ENCODE measurements at places on chromosomes 4 and X.

GRCh38 chr4:80101792-80102116, 28.7 kb upstream of the ANTXR2 start:
- DNase-seq, result no peak

DNA sequence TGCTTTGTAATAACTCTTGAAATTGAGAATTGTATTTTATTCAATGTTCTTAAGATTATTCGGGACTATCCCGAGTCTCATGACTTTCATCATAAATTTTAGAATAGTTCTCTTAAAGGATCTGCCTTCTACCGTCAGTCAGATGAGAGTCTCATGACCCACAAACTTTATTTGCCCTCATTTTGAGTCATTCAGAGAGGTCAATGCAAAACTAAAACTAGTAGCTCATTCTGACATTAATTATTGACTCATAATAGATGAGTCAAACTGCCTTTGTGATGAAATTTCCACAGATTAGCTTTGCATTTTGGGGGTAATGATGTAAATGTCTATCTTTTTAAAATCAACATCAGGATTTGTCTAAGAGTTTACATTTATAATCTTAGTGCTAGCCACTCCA, 1527.3 kb downstream of the TECRL start:
- no peak for DNase-seq

DNA sequence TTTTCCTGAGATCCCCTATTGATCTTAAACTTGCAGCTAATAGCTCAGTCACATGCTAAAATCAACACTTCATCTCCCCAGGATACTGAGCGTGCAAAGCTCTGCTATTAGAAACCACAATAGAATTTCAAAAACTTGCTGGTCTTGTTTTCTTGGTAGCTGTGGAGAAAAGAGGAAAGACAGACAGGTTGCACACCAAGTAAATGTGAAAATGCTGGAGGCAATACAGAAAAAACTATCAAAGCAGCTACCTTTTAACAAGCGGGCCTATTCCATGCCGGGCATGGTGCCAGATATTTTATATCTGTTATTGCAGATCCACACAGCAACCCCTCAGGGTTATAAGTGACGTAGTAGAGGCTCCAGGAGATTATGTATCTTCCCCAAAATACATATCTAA, 171.9 kb downstream of the DCTD start:
- DNase-seq, result no peak

DNA sequence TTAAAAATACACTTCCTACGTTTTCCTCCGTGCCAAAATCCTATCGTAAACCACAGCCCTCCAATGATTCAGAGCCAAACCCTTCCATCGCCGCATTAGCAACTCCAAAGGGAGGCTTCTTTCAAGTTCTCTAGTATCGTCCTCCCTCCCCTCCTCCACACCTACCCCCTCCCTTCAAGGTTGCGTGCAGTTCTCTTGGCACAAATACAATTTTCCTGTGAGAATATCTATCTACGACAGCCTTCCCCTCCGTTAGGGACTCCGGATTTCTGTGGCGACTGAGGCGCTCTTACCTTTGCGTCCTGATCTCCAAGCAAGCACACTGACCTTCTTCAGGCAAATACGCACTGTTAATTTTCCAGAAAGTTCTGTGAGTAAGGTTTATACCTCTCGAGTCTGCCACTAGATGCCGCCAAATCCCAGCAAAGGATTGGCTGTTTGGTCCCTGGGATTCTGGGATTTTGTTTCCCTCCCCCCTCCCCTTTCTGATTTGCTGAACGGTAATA, 1.2 kb upstream of the MORF4L2 start:
- peak; percentile 94 for DNase-seq

DNA sequence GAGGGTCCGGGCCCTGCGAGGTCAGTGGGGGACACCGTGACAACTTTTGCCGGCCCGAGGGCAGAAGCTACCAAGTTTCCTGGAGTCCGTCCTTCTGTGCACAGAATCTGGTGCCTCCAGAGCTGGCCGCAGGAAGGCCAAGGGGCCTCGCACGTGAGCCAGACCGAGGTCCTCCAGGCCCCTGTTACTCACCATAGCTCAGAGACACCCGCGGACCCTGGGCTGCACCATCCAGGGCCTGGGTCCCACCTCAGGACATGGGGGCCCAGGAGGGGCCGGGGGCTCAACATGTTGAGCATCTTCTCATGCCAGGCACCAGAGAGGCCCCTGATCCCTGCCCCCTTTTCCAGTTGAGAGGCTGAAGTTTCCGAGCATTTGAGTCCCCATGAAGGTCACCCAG, 87.9 kb downstream of the HMX1 start:
- DNase-seq, result no peak

DNA sequence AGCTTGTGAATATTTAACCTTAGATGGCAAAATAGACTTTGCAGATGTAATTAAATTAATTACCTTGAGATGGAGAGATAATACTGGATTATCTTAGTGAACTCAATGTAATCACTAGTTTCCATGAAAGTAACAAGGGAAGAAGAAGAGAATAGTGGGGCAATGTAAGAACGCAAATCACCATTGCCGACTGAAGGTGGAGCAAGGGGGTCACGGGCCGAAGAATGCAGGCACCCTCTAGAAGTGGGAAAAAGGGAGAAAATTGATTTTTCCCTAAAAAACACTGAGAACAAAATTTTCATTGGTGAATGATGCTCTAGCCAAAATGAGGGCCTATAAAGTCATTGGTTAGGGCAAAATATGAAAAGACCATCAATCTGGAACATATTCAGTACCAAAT, 375.6 kb upstream of the EPHA5 start:
- no peak for DNase-seq

DNA sequence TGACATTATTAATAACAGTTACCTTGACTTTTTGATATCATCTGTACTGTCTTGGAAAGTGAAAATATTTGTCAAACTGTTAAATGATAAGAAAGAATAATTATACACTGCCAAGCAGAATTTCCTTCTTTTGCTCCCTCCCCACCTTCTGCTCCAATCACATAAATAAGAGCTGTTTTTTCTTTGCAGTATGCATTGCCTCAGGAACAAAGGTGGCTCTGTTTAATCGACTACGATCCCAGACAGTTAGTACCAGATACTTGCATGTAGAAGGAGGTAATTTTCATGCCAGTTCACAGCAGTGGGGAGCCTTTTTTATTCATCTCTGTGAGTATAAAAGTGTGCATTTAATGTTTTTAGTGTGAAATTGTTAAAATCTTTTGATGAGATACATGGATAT, 66.1 kb downstream of the CCKAR start:
- DNase-seq, result no peak

DNA sequence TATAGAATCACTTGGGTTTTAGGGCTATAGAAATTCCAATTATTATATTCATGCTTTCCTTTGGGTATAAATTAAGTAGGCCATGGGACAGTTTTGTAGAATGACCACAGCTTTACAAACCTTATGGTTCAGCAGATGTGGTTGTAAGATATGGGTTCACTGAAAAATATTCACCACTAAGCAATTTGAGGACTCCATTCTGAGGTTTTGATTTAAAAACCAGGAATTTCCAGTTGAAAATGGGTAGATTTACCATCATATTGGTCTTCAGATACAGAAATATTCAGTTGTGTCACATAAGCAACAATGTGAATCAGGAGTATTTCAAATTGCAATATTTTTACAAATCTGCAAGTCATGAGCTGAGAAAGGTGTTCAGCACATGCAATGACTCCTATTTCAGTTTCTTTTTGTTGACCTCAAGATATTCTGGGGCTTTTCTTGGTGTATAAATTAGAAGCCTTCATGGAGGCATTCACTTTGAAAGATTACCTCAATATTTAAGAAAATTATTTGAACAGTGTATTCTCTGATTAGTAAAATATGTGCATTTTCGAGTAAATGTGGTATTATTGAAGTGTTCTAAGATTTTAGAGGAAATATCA, 218.4 kb upstream of the HCCS start:
- DNase-seq, result no peak

DNA sequence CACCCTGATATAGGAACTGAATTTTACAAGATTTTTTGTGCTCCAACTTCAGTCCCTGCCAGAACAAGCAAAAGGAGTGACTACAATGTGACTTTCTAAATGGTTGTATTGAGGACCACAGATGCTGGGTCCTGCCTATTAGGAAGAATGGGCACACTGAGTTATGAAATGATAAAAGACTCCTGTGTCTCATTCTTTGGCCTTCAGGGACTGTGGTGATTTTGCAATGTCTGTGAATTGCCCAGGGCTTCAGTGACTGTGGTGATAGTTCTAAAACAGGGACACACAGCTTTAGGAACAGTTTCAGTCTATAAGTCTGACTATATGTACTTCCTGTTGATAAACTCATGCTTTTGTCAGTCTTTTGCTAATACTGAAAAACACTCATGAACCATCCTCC, 210.2 kb downstream of the DMD start:
- DNase-seq, result no peak

DNA sequence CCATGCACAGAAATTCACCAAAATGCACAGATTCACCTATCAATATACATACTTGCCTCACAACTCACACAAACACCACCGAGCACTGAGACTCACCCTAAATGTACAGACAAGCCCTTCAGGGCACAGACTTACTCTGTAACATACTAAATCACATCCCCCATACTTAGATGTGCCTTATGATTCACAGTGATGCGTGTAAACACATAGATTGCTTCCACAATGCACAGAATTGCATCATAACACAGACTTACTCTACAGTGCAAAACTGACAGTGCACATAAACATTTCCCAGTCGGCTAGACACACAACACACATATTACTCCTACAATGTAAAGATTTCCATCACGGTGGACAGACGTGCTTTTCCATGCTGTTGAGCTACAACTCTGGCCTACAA, 6.2 kb downstream of the LINC00632 start:
- no peak for DNase-seq

DNA sequence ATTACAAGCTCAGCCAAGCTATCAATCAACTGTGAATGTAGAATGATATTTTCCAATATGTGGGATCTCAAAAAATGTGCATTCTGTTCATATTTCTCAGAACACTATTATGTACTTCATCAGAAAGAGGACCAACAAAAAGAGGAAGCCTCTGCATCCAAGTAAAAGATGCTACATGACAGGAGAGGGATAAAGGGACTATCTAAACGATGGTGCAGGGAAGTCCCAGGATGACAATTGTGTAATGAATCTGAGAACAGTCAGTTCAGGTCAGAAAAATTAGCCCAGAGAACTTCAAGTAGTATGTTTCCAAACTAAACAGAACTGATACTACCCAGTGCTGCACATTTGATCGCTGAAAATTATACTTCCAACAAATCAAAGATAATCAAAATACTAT, 127.0 kb downstream of the ZNF330 start:
- DNase-seq, result no peak

DNA sequence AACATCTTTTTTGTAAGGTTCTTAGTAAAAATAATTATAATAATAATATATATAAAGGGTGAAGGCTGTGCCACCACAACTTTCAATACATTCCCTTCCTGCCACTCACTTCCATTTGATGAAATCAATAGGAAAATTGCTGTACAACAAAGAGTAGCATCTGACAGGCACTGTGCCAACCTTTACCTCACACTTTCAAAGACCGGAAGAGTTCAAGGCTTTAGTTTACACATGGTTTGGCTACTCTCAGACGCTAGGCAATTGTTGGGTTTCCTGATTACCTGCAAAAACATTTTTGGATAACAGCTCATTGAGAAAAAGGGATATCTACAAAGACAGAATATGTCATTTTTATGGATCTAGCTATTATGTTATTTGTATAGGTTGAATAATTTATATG, 5.5 kb upstream of the ING2 start:
- no peak for DNase-seq

DNA sequence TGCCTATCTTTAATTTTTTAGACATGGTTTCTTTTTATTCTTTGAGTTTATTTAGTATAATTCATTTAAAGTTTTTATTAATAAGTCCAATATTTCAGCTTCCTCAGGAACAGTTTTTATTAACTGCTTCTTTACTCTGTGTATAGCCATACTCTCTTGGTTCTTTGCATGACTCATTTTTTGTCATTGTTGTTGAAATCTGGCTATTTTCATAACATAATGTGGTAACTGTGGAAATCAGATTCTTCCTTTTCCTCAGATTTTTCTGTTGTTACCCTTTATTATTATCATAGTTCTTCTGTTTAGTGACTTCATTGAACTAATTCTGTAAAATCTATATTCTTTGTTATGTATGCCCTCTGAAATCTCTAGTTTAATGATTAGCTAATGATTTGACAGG, 124.9 kb upstream of the CYSLTR1 start:
- DNase-seq, result no peak

DNA sequence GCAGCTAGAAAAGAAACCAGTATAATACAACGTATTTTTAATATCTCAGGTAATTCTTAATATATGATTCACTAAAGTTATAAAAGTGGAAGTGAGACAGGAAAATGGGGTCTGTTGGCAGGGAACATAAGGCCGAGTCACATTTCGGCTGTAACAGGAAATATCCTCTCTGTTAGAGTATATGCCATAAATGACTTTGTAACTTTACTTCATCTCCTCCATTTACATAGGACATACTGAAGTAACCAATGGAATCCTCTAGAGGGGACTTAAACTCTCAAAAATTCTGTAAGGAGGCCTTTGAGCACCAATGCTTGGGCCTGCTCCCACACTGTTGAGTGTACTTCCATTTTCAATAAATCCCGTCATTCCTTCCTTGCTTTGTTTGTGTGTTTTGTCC, 71.3 kb downstream of the ANKRD17 start:
- DNase-seq, result no peak

DNA sequence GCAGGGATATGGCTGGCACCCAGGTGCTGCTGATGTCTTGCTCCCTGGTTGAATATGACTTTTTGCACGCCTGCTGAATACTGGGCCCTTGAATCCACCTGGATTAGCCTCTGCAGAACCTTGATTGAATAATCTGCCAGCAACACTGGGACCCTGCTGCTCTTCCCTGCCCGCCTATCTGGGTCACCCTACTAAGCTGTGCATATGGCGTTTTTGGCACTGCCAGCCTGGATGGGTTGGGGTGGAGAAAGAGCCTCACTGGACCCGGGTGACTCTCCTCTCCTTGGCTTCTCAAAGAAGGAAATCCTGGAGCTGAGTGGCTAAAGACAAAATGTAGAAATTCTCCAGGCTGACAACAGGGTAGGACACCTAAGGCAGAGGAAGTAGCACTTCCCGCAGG, 100.0 kb downstream of the MAOA start:
- no peak for DNase-seq

DNA sequence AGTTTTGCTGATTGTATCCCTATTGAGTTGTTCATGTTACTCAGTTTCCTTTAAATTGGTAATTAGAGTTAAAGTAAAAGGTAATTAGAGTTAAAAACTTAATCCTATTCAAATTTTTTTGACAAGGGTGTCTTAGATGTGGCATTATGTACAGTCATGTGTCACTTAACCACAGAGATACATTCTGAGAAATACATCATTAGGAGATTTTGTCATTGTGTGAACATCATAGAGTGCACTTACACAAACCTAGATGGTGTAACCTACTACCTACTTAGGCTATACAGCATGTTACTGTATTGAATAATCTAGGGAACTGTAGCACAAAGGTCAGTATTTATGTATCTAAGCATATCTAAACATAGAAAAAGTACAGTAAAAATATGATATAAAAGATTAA, 39.2 kb downstream of the BEX3 start:
- no peak for DNase-seq

DNA sequence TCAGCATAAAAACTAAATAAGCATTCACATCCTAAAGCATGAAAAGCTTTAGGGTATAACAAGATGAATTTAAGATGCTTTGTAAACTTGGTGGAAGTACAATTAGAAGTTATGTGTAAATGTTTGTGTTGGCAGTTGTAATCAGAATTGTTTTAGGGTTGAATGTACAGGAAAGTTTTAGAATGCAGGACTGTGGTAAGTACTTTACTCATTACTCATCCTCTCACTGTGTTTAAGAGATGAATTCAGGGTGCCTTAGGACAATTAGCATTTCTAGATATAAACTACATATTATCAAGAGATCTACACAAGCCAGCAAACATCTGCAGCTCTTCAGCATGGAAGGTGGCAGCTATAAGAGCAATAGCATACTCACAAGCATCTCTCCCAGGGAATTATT, 77.5 kb upstream of the ELOVL6 start:
- no peak for DNase-seq
